ENCODE measurements at places on chromosomes 4 and X.

GRCh38 chr4:4781936-4782707, 77.3 kb upstream of the MSX1 start:
- DNase-seq = no peak

GRCh38 chr4:139208404-139208945, 31.5 kb upstream of the ELF2 start:
- DNase-seq = no peak

GRCh38 chr4:146288193-146288592, 73.9 kb downstream of the REELD1 start:
- no peak for DNase-seq

GRCh38 chr4:66501997-66502396, 831.7 kb upstream of the EPHA5 start:
- DNase-seq = no peak

GRCh38 chr4:126238013-126238412, 923.3 kb downstream of the FAT4 start:
- DNase-seq = no peak

GRCh38 chrX:45667666-45668065, 467.0 kb upstream of the DIPK2B start:
- no peak for DNase-seq

GRCh38 chrX:104641176-104641575, 75.2 kb downstream of the IL1RAPL2 start:
- DNase-seq = no peak

- DNase-seq = no peak
Observed at GRCh38 chr4:57504797-57505530, 394.8 kb upstream of the IGFBP7 start.

DNA sequence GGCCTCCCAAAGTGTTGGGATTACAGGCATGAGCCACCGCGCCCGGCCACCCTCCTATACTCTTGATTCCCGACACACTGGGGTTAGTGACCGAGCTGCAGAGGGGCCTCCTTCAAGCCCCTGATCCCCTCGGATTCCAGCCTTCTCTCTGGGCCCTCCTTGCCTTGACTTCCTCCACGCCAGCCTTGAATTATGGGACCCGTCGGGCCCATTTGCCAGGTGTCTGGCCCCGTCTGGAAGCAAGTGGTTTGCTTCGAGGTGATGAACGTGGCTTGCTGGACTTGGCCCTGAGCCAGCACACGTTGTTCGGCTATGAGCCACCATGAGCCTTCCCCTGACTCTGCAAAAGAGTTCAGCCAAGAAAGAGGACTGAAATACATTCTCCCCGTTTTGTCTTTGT, 37.4 kb upstream of the GRPEL1 start:
- DNase-seq = no peak

- DNase-seq = no peak
Observed at GRCh38 chrX:45756557-45756956, 555.9 kb upstream of the DIPK2B start.

GRCh38 chr4:173205656-173206055, 37.0 kb downstream of the GALNT7 start:
- DNase-seq = no peak

DNA sequence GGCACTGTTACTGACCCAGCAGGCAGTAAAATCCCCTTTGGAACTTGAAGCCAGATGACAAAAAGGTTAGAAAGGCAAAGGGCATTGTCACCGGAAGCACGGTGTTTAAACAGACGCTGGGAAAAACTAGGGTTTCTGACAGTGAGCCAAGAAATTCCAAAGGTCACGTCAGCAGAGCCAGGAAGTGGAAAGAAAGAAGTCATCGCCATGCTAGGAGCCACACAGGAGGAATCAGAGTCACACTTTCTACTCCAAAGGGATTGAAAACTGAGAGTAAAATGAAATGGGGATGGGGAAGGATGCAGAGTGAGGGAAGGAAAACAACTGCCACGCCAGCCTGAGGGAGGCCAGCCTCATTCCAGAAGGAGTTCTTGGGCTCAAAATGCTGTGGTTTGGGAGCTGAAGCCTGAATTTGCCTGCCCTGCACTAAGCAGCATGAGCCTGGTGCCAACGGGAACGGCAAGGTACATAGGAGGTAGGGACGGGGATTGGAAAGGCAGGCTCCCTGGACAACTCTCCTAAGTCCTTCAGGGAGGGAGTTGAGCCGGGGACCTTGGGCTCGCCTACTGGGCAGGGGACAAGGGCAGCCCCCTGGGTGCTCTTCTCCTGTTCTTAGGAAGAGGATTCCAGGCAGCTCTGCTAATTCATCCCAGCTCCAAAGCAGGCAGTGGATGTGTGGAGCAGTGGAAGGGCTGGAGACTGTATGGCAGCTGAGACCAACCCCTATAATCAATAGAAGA, 66.8 kb downstream of the SOWAHB start:
- DNase-seq = no peak

All from effector memory CD8-positive, alpha-beta T cell (primary cell).